B cell (primary cell): ENCODE measurements at places on chromosomes 12 and 14.
A peak's percentile ranks its signal among the peaks of the same experiment; 100 is the strongest.

DNA sequence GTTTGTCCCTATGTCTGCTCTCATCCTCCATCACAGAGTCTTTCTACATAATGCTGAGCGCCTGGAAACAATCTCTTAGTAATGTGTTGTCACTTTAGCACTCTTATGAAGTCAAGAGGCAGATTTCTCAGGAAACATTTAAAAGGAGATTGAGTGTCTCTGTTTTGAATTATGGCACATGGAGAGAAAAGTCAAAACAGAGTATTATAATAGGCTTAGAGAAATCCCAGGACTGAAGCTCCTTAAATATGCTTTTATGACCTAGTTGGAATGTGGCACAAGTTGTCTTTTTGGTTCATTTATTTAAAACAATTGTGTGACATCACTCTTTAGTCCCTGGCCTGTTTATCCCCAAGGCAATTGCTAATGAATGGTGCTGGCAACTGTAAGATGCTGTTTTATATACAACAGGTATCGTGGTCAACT is 117.8 kb upstream of the HIF1A start:
- no peak overlapping the region for H3K4me3 ChIP-seq
- no peaks in the 10 kb centered on the region for H3K27me3 ChIP-seq
- no peaks in the 10 kb centered on the region for H3K36me3 ChIP-seq
- no peaks in the 10 kb centered on the region for H3K4me1 ChIP-seq

GRCh38 chr12:62299617-62300016 is 39.4 kb downstream of the USP15 start:
- H3K4me1 ChIP-seq, result no peaks in the 10 kb centered on the region
- DNase-seq, result no peak
- no peak overlapping the region for H3K27ac ChIP-seq
- H3K36me3 ChIP-seq, result peaks cover 11% of the 10 kb centered on the region
- no peaks in the 10 kb centered on the region for H3K27me3 ChIP-seq

- H3K4me3 ChIP-seq, result no peak overlapping the region
- H3K36me3 ChIP-seq, result no peaks in the 10 kb centered on the region
- no peaks in the 10 kb centered on the region for H3K4me1 ChIP-seq
- no peak for DNase-seq
- H3K27ac ChIP-seq, result no peak overlapping the region
These were observed 93.5 kb upstream of the FOXG1 start for GRCh38 chr14:28673056-28673455.

DNA sequence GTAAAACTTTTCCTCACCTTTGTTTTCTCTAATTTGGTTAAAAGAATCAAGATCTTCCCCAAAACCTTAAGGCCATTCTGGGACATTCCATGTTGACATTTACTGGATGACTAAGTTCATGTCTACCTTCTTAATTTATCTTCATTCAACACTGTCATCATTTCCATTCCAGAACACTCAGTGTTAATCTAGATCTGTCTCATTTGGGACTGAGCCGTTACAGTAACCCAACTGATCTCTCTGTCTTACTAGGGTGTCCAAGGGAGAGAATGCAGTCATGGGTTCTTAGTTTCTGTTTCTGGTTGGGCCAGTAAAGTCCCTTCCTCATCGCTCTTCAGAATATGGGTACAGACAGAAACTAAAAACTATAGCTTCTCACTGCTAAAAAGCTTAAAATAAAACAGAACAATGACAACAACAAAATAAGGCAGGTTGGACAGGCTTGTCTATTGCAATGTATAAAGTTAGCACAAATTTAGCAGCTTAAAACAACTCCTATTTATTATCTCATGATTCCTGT is 144.8 kb downstream of the ASCL1 start:
- no peaks in the 10 kb centered on the region for H3K27me3 ChIP-seq
- H3K4me3 ChIP-seq, result no peak overlapping the region
- no peaks in the 10 kb centered on the region for H3K4me1 ChIP-seq

GRCh38 chr14:74618078-74618952 is 6.3 kb upstream of the LTBP2 start:
- no peaks in the 10 kb centered on the region for H3K36me3 ChIP-seq
- H3K4me1 ChIP-seq, result peaks cover 39% of the 10 kb centered on the region
- H3K4me3 ChIP-seq, result no peak overlapping the region
- peak; percentile 82 for DNase-seq
- H3K27ac ChIP-seq, result peak overlapping the region; percentile 79

- peaks cover 3% of the 10 kb centered on the region for H3K27me3 ChIP-seq
- H3K4me3 ChIP-seq, result no peak overlapping the region
- DNase-seq, result no peak
These were observed 67.0 kb downstream of the SDR9C7 start for GRCh38 chr12:56867216-56867615.

DNA sequence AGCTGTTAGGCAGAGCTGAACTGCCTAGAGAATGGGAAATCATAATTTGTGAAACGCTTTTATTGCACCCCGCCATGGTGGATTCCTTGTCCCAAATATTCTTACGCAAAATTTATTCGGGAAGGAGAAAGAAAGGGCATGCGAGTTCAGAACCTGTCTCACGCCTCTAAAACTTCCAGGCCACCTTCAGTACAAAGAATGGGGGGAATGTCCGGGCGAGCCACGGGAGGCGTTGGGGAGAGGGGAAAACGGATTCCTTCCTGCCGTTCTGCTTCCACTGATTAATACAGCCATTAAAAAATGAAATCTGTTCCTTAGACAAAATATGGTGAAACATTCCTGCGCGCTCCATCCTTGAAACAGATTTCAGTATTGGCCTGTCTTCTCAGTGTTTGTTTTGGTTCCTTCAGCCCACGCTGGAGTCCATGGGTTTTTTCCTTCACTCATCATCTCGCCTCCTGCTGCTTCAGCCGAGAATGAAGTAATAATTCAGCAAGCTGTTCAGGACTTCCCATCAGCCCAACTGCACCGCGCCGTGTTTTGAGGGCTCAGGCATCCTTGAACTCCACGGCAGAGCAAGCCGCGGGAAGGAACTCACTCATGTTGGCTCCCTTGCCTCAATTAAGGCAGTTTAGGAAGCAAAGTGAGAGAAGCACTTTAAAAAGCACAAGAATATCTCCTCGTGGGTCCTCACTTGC is 47.7 kb upstream of the CDKN3 start:
- DNase-seq, result no peak
- no peaks in the 10 kb centered on the region for H3K4me1 ChIP-seq
- no peaks in the 10 kb centered on the region for H3K36me3 ChIP-seq
- no peaks in the 10 kb centered on the region for H3K27me3 ChIP-seq

GRCh38 chr12:64997858-64998257 is 123.2 kb downstream of the WIF1 start:
- H3K4me1 ChIP-seq, result no peaks in the 10 kb centered on the region
- H3K4me3 ChIP-seq, result no peak overlapping the region
- H3K36me3 ChIP-seq, result no peaks in the 10 kb centered on the region
- DNase-seq, result no peak
- H3K27me3 ChIP-seq, result no peaks in the 10 kb centered on the region
- no peak overlapping the region for H3K27ac ChIP-seq

DNA sequence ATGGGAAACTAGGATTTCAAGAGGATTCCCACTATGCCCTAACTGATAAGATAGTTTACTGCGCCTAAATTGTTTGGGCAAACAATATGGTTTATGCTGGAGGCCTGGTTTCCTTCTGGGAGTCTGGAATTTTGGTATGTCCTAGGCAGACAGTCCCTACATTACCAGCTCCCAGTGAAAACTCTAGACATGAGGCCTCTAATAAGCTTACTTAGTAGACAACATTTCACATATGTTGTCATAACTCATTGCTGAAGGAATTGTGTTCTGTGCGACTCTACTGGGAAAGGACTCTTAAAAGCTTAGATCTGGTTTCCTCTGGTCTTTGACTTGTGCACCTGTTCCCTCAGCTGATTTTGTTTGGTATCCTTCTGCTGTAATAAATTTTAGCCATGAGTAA is 18.0 kb upstream of the PRPF39 start:
- H3K27ac ChIP-seq, result no peak overlapping the region
- peaks cover 2% of the 10 kb centered on the region for H3K36me3 ChIP-seq
- H3K4me1 ChIP-seq, result no peaks in the 10 kb centered on the region
- DNase-seq, result no peak

GRCh38 chr12:51012570-51013236 is 13.5 kb downstream of the SLC11A2 start:
- no peaks in the 10 kb centered on the region for H3K36me3 ChIP-seq
- no peak overlapping the region for H3K4me3 ChIP-seq
- no peak overlapping the region for H3K27ac ChIP-seq
- H3K4me1 ChIP-seq, result peaks cover 14% of the 10 kb centered on the region
- no peak for DNase-seq

GRCh38 chr14:76051717-76052465 is 66.3 kb downstream of the IFT43 start:
- no peaks in the 10 kb centered on the region for H3K27me3 ChIP-seq
- H3K4me1 ChIP-seq, result no peaks in the 10 kb centered on the region
- no peak overlapping the region for H3K4me3 ChIP-seq
- no peak overlapping the region for H3K27ac ChIP-seq
- no peaks in the 10 kb centered on the region for H3K36me3 ChIP-seq
- DNase-seq, result no peak

DNA sequence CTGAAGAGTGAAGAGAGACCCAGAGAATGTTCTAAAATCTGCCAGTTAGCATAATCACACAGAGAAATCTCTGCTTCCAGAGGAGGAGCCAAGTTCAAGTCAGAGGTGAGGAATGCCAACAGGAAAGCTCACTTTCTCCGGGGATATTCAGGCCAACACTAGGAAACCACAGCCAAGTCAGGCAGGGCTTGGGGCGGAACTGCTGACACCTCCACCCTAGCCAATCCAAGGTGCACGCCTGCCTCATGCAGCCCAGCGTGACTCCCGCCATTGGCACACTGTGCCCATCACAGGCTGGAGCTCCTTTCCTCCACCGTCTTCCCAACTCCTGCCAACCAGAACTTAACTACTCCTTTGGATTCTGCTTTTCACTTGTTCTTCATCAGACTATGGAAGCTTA is 374.3 kb upstream of the CCDC196 start:
- no peak for DNase-seq
- no peaks in the 10 kb centered on the region for H3K36me3 ChIP-seq
- H3K27ac ChIP-seq, result no peak overlapping the region
- no peaks in the 10 kb centered on the region for H3K27me3 ChIP-seq

- H3K4me1 ChIP-seq, result no peaks in the 10 kb centered on the region
- no peak for DNase-seq
- peaks cover 15% of the 10 kb centered on the region for H3K27me3 ChIP-seq
- no peaks in the 10 kb centered on the region for H3K36me3 ChIP-seq
- no peak overlapping the region for H3K4me3 ChIP-seq
- no peak overlapping the region for H3K27ac ChIP-seq
These were observed 50.9 kb downstream of the MVK start for GRCh38 chr12:109624467-109624866.

GRCh38 chr14:68979722-68980451 is 785 bp upstream of the ACTN1 start:
- H3K27ac ChIP-seq, result no peak overlapping the region
- peaks cover 4% of the 10 kb centered on the region for H3K27me3 ChIP-seq
- no peaks in the 10 kb centered on the region for H3K36me3 ChIP-seq
- H3K4me1 ChIP-seq, result peaks cover 16% of the 10 kb centered on the region
- peak overlapping the region; percentile 55 for H3K4me3 ChIP-seq

GRCh38 chr12:21276826-21277225 is 57.9 kb downstream of the SLCO1A2 start:
- no peaks in the 10 kb centered on the region for H3K27me3 ChIP-seq
- H3K4me3 ChIP-seq, result no peak overlapping the region
- H3K27ac ChIP-seq, result no peak overlapping the region
- H3K36me3 ChIP-seq, result no peaks in the 10 kb centered on the region

- peaks cover 4% of the 10 kb centered on the region for H3K4me1 ChIP-seq
- no peaks in the 10 kb centered on the region for H3K27me3 ChIP-seq
- peaks cover 20% of the 10 kb centered on the region for H3K36me3 ChIP-seq
- H3K4me3 ChIP-seq, result no peak overlapping the region
- no peak overlapping the region for H3K27ac ChIP-seq
These were observed 137.4 kb downstream of the DAAM1 start for GRCh38 chr14:59325906-59326305.

DNA sequence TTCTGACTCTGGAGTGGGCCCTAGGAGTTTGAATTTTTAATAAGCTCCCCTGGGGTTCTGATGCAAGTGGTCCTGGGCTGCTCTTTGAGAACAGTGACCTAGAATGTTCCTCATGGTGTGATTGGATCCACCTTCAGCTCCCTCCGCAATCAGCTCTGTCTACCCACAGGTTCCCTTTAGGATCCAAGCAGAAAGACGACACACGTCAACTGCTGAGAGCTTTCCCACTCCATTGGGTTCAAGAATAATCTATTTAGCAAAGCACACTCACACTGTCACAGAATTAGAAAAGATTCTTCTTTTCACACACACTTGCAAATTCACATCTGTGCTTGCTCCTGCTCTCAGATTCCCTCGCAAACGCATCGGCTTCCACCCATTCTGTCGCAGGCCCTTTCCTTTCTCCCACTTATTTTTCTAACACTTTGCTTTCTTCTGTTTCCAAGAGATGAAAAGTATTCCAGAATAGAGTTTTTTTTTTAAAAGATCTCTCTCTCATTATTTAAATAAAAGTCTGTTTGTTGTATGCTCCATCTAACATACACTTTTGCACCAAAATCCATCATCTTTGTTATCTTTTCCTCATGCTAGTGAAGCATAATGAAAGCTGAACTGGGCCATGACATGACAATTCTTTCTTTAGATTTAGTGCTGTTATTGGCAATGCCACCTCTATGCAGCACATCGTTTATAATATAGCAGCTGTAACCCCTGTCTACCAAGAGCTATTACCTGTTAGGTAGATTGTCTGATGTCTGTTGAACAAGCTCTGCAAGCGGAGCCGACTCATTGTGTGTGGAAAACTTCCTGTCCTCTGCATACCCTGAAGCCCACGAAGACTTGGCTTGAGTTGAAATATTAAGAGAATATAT is 73.1 kb downstream of the CACNA1C start:
- H3K4me3 ChIP-seq, result no peak overlapping the region
- H3K4me1 ChIP-seq, result no peaks in the 10 kb centered on the region
- H3K27me3 ChIP-seq, result peaks cover 4% of the 10 kb centered on the region
- H3K36me3 ChIP-seq, result no peaks in the 10 kb centered on the region
- no peak for DNase-seq

DNA sequence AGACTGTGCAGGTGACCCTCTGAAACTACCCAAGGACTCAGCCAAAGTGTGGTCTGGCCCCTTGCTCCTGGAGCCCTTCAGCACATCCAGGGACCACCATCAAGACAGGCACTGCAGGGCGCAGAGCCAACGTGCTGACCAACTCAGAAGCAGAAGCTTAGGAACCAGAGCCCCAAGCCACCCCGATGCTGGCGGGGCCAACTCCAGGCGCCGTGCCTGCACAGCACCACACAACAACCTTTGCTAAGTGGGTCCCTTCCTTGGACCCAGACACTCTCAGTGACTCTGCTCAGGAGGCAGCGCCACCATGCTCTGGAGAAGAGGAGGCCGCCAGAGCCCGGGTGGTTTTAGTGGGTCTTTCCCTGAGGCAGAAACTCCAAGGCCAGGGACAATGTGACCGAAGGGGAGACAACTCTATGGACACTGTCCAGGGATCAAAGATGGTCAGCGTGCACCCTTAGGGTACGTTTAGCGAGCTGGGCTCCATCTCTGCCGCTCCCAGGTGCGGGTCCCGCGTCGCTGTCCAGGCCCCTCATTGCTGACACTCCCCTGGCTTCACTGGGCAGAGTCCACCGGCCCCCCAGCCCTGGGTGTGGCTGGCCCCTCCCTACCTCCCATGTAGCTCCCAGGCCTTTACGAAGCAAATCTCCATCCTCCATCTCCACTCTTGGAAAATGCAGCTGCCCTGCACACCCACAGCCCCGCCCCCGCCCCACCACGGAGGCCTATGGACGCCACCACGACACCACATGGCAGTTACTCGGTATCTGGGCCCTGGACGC is 16.1 kb downstream of the CHGA start:
- H3K4me1 ChIP-seq, result no peaks in the 10 kb centered on the region
- peaks cover 27% of the 10 kb centered on the region for H3K36me3 ChIP-seq
- H3K27ac ChIP-seq, result no peak overlapping the region
- no peak for DNase-seq
